Naive B cell (primary cell): ENCODE measurements at places on chromosomes 7 and 10. TPM values are rescaled to one million over a fixed set of nuclear protein-coding genes. Genes with fewer than 3 reads are reported as not detected.

Gene RP9
- polyA plus RNA-seq = 117 TPM

Gene MBL2
- polyA plus RNA-seq = not detected

Gene CLCN1
- polyA plus RNA-seq = not detected

Gene GPR146
- 9.7 TPM for polyA plus RNA-seq

Gene TRIM4
- 39.2 TPM for polyA plus RNA-seq

DNA sequence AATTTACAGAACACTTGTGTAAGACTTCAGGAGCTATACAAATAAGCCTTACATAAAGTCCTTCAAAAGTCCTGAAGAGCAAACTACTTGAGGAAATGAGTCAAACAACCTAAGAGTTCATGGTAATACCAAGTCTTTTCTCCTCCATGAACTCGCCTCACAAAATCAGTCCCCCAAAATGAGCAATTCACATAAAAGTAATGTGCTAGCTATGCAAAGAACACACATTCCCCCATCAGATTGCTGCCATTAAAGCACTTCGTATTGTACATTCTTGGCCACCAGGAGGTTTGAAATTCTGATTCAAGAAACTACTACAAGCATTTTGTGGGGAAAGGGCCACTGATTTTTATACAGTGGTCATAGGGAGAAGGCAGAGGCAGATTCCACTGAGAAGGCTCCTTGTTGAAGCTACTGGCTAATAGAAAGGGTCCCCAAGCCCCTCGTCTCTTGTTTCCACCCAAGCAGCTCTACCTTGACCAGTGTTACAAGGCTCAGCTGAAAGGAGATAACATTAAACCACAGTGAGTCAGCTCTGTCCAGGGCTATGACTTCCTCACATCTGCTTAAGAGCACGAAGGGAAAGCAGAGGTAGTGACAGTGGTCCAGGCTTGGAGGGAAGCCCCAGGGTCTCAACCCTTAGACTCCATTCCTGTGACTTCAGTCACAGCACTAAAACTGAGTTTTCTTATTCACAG lies 115.2 kb upstream of the CDK1 start:
- H3K27ac ChIP-seq = no peak overlapping the region
- no peaks in the 10 kb centered on the region for H3K27me3 ChIP-seq
- no peaks in the 10 kb centered on the region for H3K36me3 ChIP-seq
- no peak overlapping the region for H3K4me3 ChIP-seq

DNA sequence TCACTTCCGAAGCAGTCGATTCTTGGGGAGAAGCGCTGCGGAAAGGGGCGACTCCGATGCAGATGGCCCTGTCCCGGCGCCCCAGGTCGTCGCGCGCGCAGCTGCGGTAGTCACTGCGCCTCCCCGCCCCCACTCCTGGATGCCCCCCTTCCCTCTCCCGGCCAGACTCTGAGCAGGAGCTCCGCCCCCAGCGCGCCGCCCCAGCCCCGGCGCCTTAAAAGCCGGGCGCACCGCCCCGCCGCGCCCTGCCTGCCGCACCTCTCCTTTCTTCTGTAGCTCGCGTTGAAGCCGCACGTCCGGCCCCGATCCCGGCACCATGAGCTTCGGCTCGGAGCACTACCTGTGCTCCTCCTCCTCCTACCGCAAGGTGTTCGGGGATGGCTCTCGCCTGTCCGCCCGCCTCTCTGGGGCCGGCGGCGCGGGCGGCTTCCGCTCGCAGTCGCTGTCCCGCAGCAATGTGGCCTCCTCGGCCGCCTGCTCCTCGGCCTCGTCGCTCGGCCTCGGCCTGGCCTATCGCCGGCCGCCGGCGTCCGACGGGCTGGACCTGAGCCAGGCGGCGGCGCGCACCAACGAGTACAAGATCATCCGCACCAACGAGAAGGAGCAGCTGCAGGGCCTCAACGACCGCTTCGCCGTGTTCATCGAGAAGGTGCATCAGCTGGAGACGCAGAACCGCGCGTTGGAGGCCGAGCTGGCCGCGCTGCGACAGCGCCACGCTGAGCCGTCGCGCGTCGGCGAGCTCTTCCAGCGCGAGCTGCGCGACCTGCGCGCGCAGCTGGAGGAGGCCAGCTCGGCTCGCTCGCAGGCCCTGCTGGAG lies at the start of gene INA:
TSS of gene INA (plus strand) at position 243 of the 817 bp plus-strand sequence. CDS start at position 317, 74 bp downstream.
- peak within 1 kb of the TSS; percentile 68 for H3K4me3 ChIP-seq
- H3K4me1 ChIP-seq = peaks cover 18% of the 10 kb centered on the region
- DNase-seq = no peak
- H3K27me3 ChIP-seq = peaks cover 89% of the 10 kb centered on the region
- H3K36me3 ChIP-seq = peaks cover 4% of the 10 kb centered on the region

GRCh38 chr7:22577470-22578001 lies 77.5 kb upstream of the STEAP1B start:
- H3K27me3 ChIP-seq = no peaks in the 10 kb centered on the region
- no peak for DNase-seq
- H3K4me3 ChIP-seq = peak overlapping the region; percentile 83
- no peak overlapping the region for H3K27ac ChIP-seq
- peaks cover 47% of the 10 kb centered on the region for H3K4me1 ChIP-seq

- H3K27ac ChIP-seq = no peak overlapping the region
- H3K4me1 ChIP-seq = peaks cover 2% of the 10 kb centered on the region
- H3K4me3 ChIP-seq = no peak overlapping the region
Measured at GRCh38 chr10:59967079-59967478, 60.7 kb upstream of the CCDC6 start.

- no peaks in the 10 kb centered on the region for H3K27me3 ChIP-seq
- no peaks in the 10 kb centered on the region for H3K36me3 ChIP-seq
- H3K4me3 ChIP-seq = no peak overlapping the region
- H3K27ac ChIP-seq = no peak overlapping the region
- peaks cover 3% of the 10 kb centered on the region for H3K4me1 ChIP-seq
Measured at GRCh38 chr10:124142960-124143359, 49.6 kb upstream of the CHST15 start.

DNA sequence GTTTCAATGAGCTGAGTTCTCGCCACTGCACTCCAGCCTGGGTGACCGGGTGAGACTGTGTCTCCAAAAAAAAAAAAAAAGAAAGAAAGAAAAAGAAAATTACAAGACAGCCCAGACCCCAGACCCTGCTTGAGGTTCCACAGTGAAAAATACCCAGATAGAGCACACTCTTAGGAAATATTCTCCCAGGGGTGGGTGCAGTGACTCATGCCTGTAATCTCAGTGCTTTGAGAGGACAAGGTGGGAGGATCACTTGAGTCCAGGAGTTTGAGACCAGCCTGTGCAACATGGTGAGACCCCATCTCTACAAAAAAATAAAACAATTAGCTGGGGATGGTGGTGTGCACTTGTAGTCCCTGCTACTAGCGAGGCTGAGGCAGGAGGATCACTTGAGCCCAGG lies 41.1 kb upstream of the GTF2IRD1 start:
- peaks cover 4% of the 10 kb centered on the region for H3K4me1 ChIP-seq
- no peak overlapping the region for H3K4me3 ChIP-seq
- peaks cover 7% of the 10 kb centered on the region for H3K27me3 ChIP-seq
- no peaks in the 10 kb centered on the region for H3K36me3 ChIP-seq

GRCh38 chr7:96319439-96319838 lies 2.5 kb downstream of the SLC25A13 start:
- DNase-seq = no peak
- peaks cover 20% of the 10 kb centered on the region for H3K4me1 ChIP-seq
- no peaks in the 10 kb centered on the region for H3K27me3 ChIP-seq
- H3K36me3 ChIP-seq = no peaks in the 10 kb centered on the region
- H3K4me3 ChIP-seq = no peak overlapping the region
- no peak overlapping the region for H3K27ac ChIP-seq

- H3K4me3 ChIP-seq = no peak overlapping the region
- no peak overlapping the region for H3K27ac ChIP-seq
- H3K27me3 ChIP-seq = no peaks in the 10 kb centered on the region
- H3K4me1 ChIP-seq = peaks cover 18% of the 10 kb centered on the region
Measured at GRCh38 chr7:6165521-6166320, 106.7 kb downstream of the CYTH3 start.

DNA sequence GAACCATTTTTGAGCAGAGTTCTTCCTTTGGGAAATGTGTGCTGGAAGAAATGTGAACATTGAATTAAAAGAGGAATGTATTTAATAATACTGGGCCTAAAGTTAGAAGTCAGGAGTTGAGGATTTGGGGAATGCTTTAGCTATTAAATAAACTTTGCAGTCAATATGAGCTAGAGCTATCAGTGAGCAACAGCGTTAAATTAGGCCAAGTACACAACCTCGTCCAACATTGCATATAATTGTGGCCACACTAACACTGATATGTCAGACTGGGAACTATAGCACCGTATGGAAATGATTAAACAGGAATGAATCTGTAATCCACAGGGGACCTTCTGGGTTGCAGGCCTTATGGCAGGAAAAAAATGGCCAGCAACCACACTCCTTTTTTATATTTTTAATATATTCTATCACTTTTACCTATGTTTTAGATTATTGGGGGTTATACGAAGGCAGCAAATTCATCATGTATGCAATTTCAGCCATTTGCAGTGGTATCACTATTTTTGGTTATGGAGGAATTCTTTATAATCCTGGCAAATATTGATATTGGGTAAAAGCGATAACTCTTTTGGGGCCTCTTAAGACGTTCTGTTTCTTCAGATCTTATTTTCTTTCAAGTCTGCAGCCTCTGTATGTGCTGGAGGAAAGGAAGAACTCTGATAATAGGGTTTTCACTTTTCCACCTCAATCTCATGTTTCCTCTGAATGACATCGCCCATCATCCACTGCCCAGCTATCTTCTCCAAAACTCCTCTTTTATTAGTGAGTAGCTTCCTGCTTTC lies 236.3 kb upstream of the PLXDC2 start:
- no peak for DNase-seq
- no peak overlapping the region for H3K4me3 ChIP-seq
- no peaks in the 10 kb centered on the region for H3K4me1 ChIP-seq
- H3K36me3 ChIP-seq = no peaks in the 10 kb centered on the region
- no peak overlapping the region for H3K27ac ChIP-seq

GRCh38 chr10:79942261-79943185 lies 6.4 kb downstream of the SFTPD start:
- H3K4me3 ChIP-seq = no peak overlapping the region
- H3K27me3 ChIP-seq = no peaks in the 10 kb centered on the region
- no peak for DNase-seq
- no peaks in the 10 kb centered on the region for H3K36me3 ChIP-seq
- no peak overlapping the region for H3K27ac ChIP-seq

DNA sequence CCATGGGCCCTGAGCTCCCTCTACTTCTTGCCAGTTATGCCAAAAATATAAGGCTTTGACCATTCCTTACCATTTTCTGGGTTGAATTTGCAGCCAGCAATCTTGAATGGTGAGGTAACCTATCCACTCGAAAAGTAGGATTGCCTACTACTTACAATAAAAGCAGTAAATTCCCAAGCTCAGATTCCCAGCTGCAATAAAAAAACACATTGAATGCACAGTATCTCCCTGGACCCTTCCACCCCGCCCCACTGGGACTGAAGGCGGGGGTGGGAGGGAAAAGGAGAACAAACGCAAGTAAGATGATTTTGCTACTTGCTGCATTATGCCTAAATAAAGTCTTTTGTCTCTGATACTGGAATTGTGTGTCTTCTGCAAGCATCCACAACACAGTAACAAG lies 301.9 kb downstream of the HGF start:
- H3K27ac ChIP-seq = no peak overlapping the region
- no peak overlapping the region for H3K4me3 ChIP-seq
- H3K27me3 ChIP-seq = peaks cover 6% of the 10 kb centered on the region
- no peaks in the 10 kb centered on the region for H3K36me3 ChIP-seq
- DNase-seq = no peak
- no peaks in the 10 kb centered on the region for H3K4me1 ChIP-seq

- H3K27me3 ChIP-seq = no peaks in the 10 kb centered on the region
- H3K27ac ChIP-seq = no peak overlapping the region
- no peaks in the 10 kb centered on the region for H3K36me3 ChIP-seq
- no peak overlapping the region for H3K4me3 ChIP-seq
- H3K4me1 ChIP-seq = peaks cover 7% of the 10 kb centered on the region
Measured at GRCh38 chr10:112481602-112482001, 34.6 kb downstream of the VTI1A start.
